Skin of body (tissue), 3 donors: ENCODE measurements at places on chromosomes 12 and 14. TPM values are rescaled to one million over a fixed set of nuclear protein-coding genes. Genes with fewer than 3 reads are reported as not detected.

DNA sequence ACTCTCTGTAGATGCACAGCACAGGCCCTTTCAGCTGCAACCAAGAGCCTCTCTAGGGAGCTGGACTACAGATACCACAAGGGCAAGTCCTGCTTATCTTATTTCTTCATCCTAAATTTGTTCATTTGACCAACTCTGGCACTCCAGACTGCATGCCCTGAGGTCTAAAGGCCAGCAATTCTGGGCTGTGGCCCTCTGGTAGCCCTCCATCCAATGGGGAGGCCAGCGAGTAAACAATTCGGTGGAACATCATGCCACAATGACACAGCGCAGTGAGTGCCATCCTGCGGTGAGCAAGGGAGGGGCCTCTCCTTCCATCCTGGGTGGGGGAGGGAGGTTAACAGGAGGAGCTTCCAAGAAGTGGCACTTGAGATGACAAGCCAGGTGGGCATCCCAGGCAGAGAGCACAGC, 652 bp upstream of the SELPLG start:
- no peak for DNase-seq

The NRL gene
- total RNA-seq: 0.69 TPM

DNA sequence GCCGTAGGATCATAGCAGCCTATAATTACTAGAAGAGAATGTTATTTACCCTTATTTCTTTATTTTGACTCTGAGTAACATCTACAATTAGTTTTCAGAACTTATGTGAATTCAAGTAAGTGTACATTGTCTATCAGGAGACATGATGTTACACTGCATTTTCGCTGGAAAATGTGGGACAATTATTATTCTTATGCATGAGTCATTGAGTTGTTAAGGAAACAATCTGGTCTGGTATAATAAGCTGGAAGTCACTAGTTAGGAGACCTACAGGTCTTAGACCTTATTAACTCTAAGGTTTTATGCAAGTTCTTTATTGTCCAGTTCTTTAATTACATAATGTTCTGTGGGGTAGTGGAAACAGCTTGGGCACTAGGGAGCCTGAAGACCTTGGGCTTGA, 5.8 kb downstream of the KTN1 start:
- DNase-seq: no peak

DNA sequence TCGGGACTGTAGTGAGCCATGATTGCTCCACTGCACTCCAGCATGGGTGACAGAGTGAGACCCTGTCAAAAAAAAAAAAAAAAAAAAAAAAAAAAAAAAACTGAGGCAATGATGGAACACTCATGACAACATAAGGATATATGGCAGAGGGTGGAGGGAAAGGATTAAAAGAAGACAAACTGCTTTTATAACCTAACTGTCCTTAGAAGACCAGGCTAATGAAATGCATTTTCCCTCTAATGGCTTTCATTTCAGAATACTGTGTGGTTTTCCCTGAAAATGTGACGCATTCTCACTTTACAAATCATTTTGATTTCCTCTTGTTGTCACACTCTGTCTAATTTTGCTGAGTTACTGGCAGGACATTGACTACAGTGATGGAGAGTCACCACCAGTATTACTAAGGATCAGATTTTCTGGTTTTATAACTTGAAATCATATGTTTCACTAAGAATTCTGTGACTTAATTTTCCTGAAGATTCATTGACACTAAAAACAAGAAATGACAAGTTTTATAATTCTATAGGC, 137.6 kb upstream of the SSTR1 start:
- no peak for DNase-seq

The B4GALNT3 gene
- 12.7 TPM for total RNA-seq

DNA sequence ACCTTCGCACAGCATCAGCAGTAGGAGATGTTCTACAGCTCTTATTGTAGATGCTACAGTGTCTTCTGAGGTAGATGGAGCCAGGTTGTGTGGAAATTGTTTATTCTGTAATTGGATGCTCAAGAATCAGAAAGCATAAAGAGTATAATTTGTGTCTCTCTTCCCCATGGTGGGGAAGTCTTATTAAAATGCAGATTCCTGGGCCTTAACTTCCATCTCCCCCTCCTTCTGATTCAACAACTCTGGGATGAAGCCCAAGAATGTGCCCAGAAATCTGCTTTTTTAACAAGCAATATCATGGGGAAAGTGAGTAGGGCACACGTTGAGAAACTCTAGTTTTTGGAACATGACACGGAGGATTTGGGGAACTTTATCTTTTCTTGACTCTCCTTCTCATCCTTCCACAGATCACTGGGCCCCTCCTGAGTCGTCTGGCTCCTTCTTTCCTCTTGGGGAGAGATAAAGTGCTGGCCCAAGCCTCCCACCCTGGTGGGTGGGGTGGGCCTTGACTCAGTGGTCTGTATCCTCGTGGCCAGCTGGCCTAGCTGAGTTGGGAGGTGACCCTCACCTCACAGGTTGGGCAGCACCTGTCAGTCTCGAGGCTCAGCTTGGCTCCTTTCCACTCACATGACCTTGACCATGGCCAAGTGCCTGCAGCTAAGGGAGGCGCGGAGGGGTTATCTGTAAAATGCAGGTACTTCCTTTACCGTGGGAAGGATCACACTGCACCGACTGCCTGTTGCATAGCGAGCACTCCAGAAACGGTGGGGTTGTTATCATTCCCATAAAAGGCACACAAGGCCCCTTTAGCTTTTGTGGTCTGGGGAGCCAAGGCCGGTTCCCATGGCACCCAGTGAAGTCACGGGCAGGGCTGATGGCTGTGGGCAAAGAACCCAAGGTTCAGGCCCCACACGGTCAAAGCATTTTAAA, 141.9 kb downstream of the CHST11 start:
- DNase-seq: no peak

DNA sequence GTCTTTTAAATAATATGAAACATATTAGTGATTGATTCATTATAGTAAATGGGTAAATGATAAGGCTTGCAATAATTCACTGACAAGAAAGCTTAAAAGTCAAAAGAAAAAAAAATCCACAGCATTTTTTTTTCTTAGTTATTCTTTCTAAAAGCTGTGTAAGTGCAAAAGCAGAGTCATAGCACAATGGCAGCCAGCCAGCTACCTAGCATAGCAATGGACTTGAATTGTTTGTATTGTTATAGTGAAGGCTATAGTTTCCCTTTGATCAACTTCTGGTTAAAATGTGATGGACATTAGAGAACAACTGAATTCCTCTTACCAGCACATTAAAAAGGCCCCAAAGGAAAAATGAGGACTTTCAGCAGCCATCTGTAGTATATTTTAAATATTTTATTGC, 232.1 kb downstream of the NAV3 start:
- no peak for DNase-seq

The TTC6 gene
- total RNA-seq: 0.10 TPM

The CLEC14A gene
- total RNA-seq: 15.0 TPM

- peak; percentile 44 for DNase-seq
Measured at GRCh38 chr12:58833853-58834252, 86.5 kb downstream of the LRIG3 start.

- no peak for DNase-seq
Measured at GRCh38 chr14:76917745-76918255, 91.6 kb downstream of the LRRC74A start.

- DNase-seq: peak; percentile 16
Measured at GRCh38 chr12:28872654-28873268, 276.3 kb upstream of the FAR2 start.

The TMEM132D gene
- 0.20 TPM for total RNA-seq

- no peak for DNase-seq
Measured at GRCh38 chr12:24631676-24632426, 317.1 kb downstream of the BCAT1 start.
